ENCODE measurements at places on chromosomes 7 and 10. TPM values are rescaled to one million over a fixed set of nuclear protein-coding genes. Genes with fewer than 3 reads are reported as not detected.

ENTPD1 gene
- total RNA-seq: not detected

RADIL gene
- total RNA-seq: 2.7 TPM

FRA10AC1 gene
- 5.3 TPM for total RNA-seq

SPDYE2 gene
- total RNA-seq: not detected

CPA1 gene
- total RNA-seq: not detected

NYAP1 gene
- total RNA-seq: 5.6 TPM

PAPSS2 gene
- total RNA-seq: 17.3 TPM

PDZD8 gene
- total RNA-seq: 23.6 TPM

GNG11 gene
- total RNA-seq: 37.4 TPM

TMEM184A gene
- total RNA-seq: 11.2 TPM

BZW2 gene
- total RNA-seq: 96.8 TPM

ATG9B gene
- 0.39 TPM for total RNA-seq

AMZ1 gene
- total RNA-seq: not detected

RELN gene
- 0.01 TPM for total RNA-seq

TCTN3 gene
- total RNA-seq: 40.7 TPM

ZWINT gene
- 84.9 TPM for total RNA-seq

SPDYE8 gene
- not detected for total RNA-seq

CFAP70 gene
- total RNA-seq: 0.07 TPM

OR9A2 gene
- not detected for total RNA-seq

TAS2R5 gene
- 0.41 TPM for total RNA-seq

MYPN gene
- 3.0 TPM for total RNA-seq

VAX1 gene
- 0.97 TPM for total RNA-seq

GIMAP8 gene
- total RNA-seq: not detected

CHRM2 gene
- not detected for total RNA-seq

GPR15LG gene
- not detected for total RNA-seq

SYPL1 gene
- total RNA-seq: 88.0 TPM

CCDC172 gene
- total RNA-seq: not detected

FAS gene
- 32.3 TPM for total RNA-seq

GRM3 gene
- total RNA-seq: not detected

RAB19 gene
- total RNA-seq: not detected

TDRD1 gene
- total RNA-seq: not detected

AUTS2 gene
- 3.6 TPM for total RNA-seq

AKR1C2 gene
- 3,571 TPM for total RNA-seq

DPYSL4 gene
- 18.9 TPM for total RNA-seq

PRLHR gene
- not detected for total RNA-seq

ITPRID1 gene
- total RNA-seq: not detected

GARIN1A gene
- 0.34 TPM for total RNA-seq

MGMT gene
- 8.2 TPM for total RNA-seq

HECW1 gene
- total RNA-seq: 15.7 TPM

IFRD1 gene
- total RNA-seq: 26.9 TPM

FAM25G gene
- 1.1 TPM for total RNA-seq

ANXA8 gene
- 37.4 TPM for total RNA-seq

TMEM270 gene
- 0.22 TPM for total RNA-seq

FGFR2 gene
- total RNA-seq: 0.44 TPM

SRGN gene
- 77.1 TPM for total RNA-seq

ZNF783 gene
- 6.7 TPM for total RNA-seq

ANKRD2 gene
- total RNA-seq: 5.0 TPM

All from A549 treated with Mapracorat at 1 μM for 4 hours (cell line).